ENCODE measurements at places on chromosomes 6 and 20.

- DNase-seq, result no peak
Measured at GRCh38 chr6:71463061-71463460, 174.4 kb downstream of the OGFRL1 start.

GRCh38 chr6:132289756-132290155 lies 111.5 kb downstream of the MOXD1 start:
- DNase-seq, result no peak

GRCh38 chr6:128499079-128499731 lies 21.2 kb downstream of the PTPRK start:
- no peak for DNase-seq

- DNase-seq, result no peak
Measured at GRCh38 chr6:5514353-5514752, 253.0 kb downstream of the FARS2 start.

- DNase-seq, result peak; percentile 18
Measured at GRCh38 chr6:35044761-35045421, 96.2 kb downstream of the TCP11 start.

- no peak for DNase-seq
Measured at GRCh38 chr6:35790683-35791082, 6.4 kb downstream of the CLPS start.

DNA sequence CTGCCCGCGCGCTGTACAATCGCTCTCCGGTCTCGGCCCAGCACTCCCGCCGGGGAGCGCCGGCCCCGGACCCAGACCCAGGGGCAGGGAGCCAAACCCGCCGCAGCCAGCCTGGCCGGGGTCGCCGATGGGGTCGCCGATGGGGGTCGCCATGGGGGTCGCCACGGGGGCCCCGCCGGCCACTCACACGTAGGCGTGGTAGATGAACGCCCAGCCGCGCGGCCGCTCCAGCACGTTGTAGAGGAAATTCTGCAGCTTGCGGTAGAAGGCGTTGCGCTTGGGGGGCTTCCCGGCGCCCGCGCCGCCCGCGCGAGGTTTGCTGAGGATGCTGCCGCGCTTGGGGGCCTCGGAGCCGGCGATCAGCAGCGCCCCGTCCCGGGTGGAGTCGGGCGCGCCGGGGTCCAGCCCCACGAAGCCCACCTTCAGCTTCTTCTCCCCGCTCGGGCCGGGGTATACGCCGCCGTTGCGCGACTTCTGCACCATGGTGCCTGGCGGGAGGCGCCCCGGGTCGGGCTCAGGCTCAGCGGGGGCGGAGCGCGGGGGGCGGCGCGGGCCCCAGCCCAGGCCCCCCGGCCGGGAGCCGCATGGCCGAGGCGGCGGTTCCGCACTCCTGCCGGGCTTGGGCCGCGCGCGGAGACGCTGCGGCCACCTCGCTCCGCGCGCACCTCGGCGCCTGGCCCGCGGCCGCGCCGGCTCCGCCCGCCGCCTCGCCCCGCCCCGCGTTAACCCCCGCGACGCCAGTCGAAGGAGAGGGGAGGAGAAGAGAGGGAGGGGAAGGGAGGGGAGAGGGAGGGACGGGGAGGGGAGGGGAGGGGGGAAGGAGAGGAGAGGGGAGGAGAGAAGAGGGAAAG lies at the start of gene KCNQ2:
TSS of gene KCNQ2 (minus strand) at position 675 of the 851 bp plus-strand sequence. CDS start at position 483, 192 bp downstream.
- DNase-seq, result no peak

GRCh38 chr6:97077380-97077779 lies 152.9 kb downstream of the KLHL32 start:
- DNase-seq, result no peak

DNA sequence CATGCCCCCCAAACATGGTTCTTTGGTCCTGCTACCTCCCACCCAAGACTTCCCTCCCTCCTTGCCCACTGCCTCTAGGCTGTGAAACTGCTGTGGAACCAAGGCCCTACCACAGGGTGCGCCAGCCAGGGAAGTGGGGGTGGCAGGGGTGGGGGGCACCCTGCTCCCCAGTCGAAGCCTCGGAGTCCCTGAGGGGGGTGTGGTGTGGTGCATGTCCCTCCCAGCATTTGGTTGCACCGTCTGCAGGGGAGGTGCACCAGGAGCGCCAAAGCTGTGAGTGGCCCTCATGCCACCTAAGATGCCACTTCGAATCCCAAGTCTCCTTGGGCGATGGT lies 1.8 kb downstream of the RGS19 start:
- no peak for DNase-seq

- peak; percentile 16 for DNase-seq
Measured at GRCh38 chr6:143642403-143642802, 35.4 kb upstream of the PHACTR2 start.

DNA sequence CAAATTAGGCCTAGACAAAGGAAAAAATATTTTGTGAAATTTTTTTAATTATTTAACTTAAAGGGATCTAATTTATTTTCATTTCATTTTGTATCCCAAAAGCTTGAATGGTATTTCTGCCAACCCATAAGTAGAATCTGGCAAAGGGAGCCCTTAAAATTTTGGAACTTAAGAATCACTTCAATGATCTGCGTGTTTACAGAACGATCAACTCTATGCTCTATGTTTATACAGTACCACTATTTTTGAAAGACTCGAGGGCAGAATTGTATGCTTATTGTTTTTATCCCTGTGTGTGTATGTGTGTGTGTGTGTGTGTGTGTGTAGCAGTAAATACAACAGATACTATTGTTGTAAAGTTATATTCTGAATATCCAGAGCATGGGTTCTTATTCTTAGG lies 39.2 kb downstream of the METTL24 start:
- DNase-seq, result no peak

- peak; percentile 95 for DNase-seq
Measured at GRCh38 chr6:2688401-2689064, 62.2 kb downstream of the MYLK4 start.

- no peak for DNase-seq
Measured at GRCh38 chr6:109450801-109451200, 4.8 kb downstream of the MICAL1 start.

GRCh38 chr6:111661541-111662061 lies 55.9 kb upstream of the TRAF3IP2 start:
- DNase-seq, result no peak

GRCh38 chr6:111789598-111789997 lies 83.7 kb downstream of the FYN start:
- no peak for DNase-seq

GRCh38 chr6:92047860-92048259 lies 1371.5 kb downstream of the EPHA7 start:
- no peak for DNase-seq

GRCh38 chr6:14066782-14067406 lies 50.7 kb upstream of the CD83 start:
- peak; percentile 88 for DNase-seq

DNA sequence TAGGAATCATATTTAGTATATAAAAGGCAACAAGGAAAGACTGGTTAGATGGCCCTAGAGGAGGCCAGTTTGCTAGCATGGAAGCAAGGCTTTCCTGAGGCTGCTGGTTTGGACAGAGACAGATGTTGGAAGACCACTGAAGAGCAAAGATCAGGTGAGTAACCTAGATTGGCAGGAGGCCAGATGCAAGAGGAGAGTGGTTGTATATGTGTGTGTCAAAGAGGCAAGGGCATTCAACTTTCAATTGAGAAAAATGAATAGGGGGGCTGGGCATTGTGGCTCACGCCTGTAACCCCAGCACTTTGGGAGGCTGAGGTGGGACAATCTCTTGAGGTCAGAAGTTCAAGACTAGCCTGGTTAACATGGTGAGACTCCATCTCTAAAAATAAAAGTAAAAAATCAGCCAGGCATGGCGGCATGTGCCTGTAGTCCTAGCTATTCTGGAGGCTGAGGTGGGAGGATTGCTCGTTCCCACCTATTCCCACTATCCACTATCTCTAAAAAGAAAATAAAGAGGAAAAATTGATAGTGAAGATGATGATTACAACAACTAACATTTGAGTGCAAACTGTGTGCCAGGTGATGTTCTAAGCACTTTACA lies 79.8 kb downstream of the PRDM1 start:
- peak; percentile 81 for DNase-seq

GRCh38 chr20:33693741-33694638 lies 7.8 kb upstream of the E2F1 start:
- DNase-seq, result no peak

- DNase-seq, result no peak
Measured at GRCh38 chr6:137086031-137086430, 41.3 kb upstream of the IL20RA start.

GRCh38 chr6:130959951-130960350 lies 103.1 kb downstream of the EPB41L2 start:
- DNase-seq, result no peak

GRCh38 chr6:43943099-43943766 lies 173.2 kb downstream of the VEGFA start:
- DNase-seq, result no peak

DNA sequence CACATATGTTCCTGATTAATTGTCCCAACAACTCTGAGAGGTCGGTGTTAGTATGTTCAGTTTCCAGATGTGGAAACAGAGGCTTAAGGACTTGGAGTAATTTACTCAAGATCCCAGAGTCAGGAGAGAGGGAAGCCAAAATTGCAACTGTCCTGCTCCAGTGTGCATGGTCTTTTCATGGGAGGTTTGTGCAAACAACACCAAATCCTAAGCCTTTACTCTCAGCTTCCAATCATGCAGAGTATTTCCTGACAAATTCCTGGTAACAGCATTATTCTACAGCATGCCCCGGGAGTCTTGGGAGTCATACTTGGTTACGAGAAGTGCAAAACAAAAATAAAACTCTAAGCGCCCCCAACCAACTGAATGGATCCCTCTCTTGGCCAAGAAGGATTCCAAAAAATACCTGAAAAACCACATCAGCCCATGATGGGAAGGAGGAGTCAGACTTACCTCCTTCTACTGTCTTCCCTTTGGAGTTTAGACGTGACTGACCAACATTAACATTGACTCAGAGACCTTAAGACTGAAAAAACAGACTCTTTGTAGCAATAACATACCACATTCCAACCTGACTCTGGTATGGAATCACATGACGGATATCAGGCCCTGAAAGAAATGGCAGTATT lies 30.8 kb upstream of the PPP1R3G start:
- DNase-seq, result peak; percentile 33

- DNase-seq, result no peak
Measured at GRCh38 chr20:55158446-55158845, 683.1 kb downstream of the DOK5 start.

GRCh38 chr20:41360831-41361756 lies 5.5 kb downstream of the EMILIN3 start:
- DNase-seq, result no peak

GRCh38 chr6:79066330-79066729 lies 11.7 kb downstream of the PHIP start:
- DNase-seq, result no peak

DNA sequence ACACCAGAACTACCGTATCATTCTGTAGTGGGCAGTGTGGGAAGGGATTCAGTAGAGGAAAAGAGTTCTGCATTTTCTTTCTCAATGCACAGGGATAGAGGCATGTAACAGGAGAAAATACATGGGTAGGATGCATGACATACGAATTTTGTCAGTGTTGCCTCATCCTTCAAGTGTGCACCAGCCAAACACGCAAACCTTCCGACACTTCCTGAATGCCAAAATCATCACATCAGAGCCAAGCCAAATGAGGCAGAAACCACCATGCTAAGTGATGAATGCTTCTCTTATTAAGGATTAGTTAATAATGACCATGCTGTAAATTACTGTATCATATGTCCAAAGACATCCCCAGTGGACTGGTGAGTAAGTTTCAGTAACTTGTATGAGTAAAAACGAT lies 27.3 kb downstream of the RAMACL start:
- DNase-seq, result peak; percentile 42

DNA sequence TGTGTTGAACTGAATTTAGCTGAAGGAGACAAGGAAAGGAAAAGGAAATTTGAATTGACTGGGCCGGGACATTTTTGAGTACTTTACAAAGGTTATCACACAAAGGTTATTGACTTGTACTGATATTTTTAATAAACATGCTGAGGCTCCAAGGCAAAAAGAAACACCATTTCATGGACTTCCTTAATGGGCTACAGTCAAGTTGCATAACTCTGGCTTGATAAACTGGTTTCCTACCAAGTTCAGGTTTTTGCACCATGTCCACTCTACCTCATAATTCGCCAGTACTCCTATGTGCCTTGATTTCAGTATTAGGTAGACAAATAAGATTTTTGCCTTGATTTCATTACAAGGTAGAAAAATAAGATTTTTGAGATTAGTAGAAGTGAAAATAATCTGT lies 65.8 kb upstream of the FUT9 start:
- DNase-seq, result no peak

DNA sequence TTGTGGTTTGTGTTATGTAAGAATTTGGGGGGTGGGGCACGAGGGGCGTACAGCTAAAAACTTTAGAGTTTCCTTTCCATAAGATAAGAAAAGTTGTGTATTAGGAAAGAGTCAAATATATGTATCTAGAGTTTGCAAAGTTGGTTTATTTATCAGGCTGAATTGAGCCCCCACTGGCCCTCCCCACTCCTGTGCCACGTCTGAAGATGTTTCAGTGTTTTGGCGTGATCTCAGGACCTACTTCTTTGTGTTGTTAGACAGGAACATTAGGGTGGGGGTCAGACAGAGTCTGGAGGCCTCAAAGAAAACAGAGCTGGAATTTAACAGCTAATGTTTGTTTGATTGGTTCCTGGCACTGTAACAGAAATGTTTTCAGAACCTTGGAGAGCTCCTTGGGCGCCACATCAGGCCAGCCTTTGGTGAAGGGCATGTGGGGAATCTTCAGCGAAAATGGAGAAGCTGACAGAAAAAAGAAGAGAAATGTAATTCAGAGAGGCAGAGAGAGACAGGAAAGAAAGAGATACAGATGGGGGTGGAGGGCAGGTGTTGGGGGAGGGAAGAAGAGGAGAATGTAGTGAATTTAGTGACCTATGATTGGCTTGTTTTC lies 674 bp downstream of the NRSN1 start:
- DNase-seq, result peak; percentile 56

DNA sequence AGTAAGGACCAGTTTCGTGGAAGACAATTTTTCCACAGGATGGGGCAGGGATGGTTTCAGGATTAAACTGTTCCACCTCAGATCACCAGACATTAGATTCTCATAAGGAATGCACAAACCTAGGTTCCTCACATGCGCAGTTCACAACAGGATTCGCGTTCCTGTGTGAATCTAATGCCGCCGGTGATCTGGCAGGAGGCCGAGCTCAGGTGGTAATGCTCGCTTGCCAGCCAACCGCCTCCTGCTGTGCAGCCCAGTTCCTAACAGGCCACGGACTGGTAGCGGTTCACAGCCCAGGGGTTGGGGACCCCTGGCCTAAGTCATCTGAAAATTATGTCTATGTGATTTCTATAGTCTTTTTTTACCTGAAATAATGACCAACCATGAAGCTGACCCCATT lies 217.5 kb downstream of the TMEM200A start:
- no peak for DNase-seq
